ENCODE measurements at places on chromosomes 3 and 15.

DNA sequence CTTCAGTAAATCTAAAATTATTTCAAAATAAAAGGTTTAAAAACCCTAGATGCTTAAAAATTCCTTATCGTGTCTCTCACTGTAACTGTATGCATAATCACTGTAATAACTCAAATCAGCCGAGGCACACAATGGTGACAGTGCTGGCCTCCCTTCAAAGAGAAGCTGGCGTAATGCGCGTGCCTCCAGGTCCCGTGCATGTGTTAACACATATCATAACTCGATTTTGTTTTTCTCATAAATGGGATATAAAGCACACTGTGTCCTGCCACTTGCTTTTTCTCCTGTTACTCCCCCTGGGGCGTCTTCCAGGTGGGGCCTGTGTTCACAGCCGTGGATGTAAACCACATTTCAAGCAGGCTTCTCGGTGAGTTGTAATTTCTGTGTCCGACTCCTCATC, 56.0 kb downstream of the TPRA1 start:
- DNase-seq: no peak

GRCh38 chr15:45363801-45364200, 14.5 kb downstream of the GATM start:
- DNase-seq: no peak

- DNase-seq: no peak
Measured at GRCh38 chr3:128483657-128484403, 9.2 kb downstream of the GATA2 start.

DNA sequence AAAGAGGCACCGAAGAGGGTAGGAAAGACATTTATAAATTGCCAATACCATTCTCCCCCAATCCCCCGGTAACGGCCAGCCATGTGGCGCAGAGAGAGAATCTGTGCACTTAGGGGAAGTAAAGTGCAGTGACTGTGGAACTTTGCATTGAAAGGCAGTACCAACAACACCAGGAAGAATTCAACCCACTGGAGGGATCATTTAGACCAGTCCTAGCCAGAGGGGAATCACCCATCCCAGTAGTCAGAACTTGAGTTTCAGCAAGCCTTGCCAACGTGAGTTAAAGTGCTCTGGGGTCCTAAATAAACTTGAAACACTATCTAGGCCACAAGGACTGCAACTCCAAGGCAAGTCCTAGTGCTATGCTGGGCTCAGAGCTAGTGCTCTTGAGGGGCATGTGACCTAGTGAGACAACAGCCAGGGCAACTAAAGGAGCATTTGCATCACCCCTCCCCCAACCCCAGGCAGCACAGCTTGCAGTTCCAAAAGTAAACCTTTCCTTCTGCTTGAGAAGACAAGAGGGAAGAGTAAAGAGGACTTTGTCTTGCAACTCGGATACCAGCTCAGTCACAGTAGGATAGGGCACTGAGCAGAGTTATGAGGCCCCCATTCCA, 15.0 kb downstream of the CEP70 start:
- DNase-seq: no peak

- no peak for DNase-seq
Measured at GRCh38 chr15:65423150-65423975, 616 bp upstream of the IGDCC4 start.

DNA sequence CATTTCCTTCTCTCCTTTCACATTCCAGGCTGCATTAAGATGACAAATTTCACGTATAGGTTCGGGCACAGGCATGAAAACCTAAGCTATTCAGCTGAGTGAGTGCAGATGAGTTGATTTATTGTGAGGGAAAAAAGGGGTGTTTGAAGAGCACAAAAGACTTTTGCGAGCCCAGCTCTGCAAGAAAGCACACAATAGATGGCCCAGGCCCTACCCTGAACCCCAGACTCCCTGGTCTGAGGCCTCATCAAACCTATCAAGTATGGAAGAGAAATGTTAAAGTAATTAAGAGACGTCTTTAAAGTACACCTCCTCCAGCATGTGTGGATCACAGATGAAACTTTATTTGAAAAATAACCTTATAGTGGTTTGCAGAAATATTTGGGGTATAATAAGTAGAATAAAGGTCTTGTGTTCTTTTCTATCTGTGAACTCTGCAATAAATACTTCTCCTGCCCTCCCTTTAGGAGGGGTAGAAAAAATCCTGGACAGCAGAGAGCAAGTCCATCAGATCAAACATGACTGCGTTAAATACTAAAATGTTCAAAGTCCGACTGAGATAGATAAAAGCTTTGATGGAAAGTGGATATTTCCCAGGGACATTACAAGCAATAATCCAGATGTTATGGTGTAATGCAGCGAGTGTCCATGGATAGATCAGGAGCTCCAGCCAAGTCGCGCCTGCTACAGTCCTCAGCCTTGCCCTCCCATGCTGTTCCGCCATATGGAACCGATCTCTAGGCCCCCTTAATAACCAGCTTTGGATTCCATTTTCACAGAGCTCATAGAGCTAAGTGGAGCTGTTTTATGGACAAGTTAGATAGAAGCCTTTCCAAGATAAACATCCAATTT, 121.5 kb downstream of the MCTP2 start:
- no peak for DNase-seq

DNA sequence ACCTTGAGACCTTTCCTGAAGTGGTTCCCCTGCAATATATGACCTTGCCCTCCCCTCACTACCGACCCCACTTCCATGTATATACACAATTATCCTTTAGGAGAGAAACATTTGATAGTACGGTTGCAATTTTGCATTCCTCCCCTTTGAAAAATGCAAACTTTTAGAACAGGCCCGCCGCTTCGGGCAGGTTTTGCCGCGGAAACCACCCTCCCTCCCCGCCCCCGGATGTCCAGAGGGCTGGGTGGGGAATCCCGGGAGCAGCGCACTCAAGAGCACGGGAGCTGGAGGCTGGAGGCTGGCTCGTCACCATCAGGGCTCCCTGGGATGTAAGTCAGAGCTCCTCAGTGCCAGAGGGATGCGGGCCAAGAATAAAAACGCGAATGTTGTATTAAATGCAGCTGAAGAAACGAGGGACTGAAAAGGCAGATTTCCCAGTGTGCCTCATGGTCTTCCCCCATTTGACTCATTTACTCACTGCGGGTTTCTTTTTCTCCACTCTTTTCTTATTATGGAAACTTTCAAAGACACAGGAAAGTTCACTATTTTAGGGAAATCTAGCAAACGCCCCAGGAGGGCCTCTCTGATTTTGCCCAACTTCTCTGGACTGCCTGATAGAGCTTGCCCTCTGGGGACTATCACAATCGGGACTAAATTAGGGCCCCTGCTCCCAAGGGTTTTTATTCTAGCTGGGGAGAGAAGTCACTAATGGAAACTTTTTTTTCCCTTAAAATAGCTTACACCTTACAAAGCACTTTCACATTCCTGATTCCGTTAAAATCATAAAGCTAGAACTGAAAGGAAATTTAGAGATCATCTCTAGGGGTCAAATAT, 2.9 kb upstream of the USP3 start:
- no peak for DNase-seq

- DNase-seq: no peak
Measured at GRCh38 chr3:170734043-170734734, 135.8 kb downstream of the RPL22L1 start.

- DNase-seq: no peak
Measured at GRCh38 chr3:194953291-194953690, 267.6 kb downstream of the FAM43A start.

- no peak for DNase-seq
Measured at GRCh38 chr3:172592898-172593669, 69.9 kb upstream of the TNFSF10 start.

- no peak for DNase-seq
Measured at GRCh38 chr15:51965691-51966090, 5.9 kb downstream of the LEO1 start.

- no peak for DNase-seq
Measured at GRCh38 chr3:155178810-155179436, 98.8 kb downstream of the MME start.

DNA sequence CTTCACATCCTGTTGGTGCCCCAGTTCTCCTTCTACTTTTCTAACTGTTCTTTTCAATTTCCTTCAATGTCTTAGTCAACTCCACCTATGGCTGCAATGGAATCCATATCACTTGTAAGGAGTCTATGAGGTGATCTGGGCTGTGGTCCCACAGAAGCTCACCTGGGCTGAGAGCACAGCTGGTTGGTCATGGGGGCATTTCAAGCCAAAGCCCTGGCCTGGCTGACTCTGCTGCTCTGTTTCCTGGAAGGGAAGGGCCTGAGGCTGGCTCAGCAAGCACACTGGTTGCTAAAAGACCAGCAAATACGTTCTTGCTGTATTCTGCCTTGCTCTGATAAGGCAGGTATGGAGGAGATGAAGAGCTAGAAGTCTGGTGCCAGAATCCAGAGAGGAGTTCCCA, 29.0 kb downstream of the AMOTL2 start:
- no peak for DNase-seq

DNA sequence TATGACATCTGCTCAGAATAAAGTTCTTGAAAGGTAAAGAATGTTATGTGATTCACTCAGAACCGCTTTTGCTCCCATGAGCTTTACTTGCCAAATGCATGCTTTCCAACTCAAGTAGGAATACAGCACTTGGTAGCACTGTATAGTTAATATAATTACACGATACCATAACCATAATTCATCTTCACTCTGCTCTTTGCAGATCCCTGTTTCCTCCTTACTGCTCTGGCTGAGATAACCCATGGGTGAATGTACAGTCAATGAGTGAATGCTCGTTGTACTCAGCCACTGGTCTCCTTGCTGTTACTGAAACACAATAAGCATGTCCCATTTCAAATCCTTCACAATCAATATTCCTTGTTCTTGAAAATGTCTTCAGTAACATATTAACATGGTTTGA, 550.0 kb downstream of the FGF12 start:
- no peak for DNase-seq

GRCh38 chr15:91132079-91132478, 32.0 kb downstream of the SV2B start:
- no peak for DNase-seq

- DNase-seq: no peak
Measured at GRCh38 chr15:74240002-74240568, 4.0 kb downstream of the CCDC33 start.

DNA sequence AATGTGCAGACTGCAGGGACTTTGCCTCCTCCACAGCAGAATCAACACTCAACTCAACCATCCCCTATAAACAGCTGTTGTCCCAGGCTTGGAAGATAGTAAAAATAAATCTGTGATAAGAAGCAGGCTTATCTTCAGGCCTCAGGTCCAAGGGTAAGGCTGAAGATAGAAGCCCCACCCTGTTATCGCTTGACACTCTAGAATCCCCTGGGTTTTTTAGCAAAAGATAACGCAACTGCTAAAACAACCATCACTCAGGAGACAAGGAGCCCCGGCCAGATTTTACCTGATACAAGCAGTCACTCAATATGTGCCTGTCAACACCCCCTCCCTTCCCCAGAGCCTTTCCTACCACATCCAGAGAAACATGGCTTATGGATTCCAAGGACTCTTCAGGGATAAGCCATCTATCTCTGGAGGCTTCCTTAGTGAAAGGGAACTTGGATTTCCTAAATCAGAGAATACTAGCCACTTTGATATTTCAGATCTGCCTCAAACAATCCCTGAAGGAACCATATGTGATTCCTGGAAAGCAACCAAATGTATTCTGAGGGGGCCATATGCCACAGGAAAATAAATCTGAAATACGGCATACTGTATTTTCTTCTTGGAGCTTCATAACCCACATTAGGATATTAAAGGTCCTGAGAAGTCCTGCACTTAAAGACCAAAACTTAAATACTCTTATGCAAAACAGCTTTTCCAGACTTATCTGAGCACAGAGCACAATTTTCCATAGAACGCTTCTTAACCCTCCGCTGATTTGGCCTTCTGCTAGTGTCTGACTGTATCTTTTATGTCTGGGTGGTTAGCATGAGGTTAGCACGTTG, 60.4 kb downstream of the LYZL4 start:
- no peak for DNase-seq

DNA sequence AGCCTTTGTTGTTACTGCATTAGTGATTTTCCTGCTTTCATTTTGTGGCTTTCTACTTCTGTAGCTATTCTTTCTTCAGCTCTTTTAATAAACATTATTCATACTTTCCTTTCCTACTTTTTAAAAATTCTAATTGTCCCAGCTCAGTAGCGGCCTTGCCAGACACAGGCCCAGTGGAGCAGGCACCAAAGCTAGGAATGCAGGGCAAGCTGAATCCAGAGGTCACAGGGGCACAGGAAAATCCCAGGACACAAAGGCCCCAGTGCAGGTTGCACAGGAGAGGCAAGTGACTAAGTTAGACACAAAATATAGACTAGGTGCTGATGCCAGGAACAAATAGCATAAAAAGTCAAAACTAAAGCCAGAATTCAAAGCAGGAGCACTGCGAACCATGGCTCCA, 49.0 kb upstream of the CCDC80 start:
- no peak for DNase-seq

DNA sequence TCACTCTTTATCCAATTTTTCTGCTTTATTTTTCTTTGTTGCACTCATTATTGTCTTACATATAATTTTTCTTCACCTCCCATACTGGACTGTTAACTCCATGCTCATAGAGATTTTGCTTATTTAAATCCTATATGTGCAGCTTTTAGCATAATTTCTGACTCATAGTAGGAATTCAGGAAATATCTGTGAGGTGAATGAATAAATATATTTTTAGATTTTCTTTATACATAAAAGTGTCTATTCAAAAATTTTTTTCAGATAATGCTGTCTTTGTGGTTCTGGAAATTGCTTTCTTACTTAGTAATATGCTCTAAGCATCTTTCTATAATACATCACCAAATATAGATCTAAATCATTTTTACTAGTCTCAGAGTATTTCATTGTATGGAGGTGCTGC, 191.8 kb upstream of the SUCLG2 start:
- no peak for DNase-seq

GRCh38 chr3:8891303-8891702, 72.0 kb downstream of the RAD18 start:
- no peak for DNase-seq

- no peak for DNase-seq
Measured at GRCh38 chr15:95528920-95529319, 801.6 kb upstream of the NR2F2 start.

DNA sequence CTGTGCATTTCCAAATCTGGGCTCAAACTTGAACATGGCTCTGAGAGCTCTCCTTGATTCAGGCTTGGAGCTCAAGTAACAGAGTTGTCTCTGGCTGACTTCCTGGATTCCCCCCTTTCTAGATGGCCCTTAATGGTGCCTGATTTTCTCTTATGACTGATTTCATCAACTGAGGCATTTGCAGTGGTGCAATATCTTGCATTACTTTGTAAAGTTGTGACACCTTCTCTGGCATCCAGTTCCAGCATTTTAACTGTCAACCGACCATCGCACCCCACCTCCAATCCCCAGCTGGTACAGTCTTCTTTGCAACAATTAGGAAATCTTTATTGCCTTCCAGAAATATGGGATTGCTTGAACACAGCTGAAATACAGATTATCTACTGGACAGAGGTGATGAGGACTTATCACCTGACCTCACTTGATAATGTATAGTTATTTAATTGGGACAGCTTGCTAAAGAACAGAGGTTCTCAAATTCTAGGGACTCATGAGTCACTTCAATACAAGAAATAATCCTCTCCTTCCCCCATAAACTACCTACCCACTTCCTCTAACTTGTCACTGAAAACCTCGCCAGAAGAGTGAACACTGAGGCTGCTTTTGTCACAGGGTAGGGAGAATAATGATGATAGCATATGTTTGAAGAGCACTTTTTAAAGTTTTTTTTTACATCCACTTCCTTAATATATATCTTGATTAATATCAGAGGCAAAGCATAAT, 41.8 kb downstream of the FILIP1L start:
- DNase-seq: no peak

- DNase-seq: no peak
Measured at GRCh38 chr15:49286649-49287404, 116.8 kb downstream of the GALK2 start.

GRCh38 chr15:90547540-90547939, 17.8 kb downstream of the CRTC3 start:
- no peak for DNase-seq
